ENCODE measurements at places on chromosomes 2 and 18.
A peak's percentile ranks its signal among the peaks of the same experiment; 100 is the strongest.

DNA sequence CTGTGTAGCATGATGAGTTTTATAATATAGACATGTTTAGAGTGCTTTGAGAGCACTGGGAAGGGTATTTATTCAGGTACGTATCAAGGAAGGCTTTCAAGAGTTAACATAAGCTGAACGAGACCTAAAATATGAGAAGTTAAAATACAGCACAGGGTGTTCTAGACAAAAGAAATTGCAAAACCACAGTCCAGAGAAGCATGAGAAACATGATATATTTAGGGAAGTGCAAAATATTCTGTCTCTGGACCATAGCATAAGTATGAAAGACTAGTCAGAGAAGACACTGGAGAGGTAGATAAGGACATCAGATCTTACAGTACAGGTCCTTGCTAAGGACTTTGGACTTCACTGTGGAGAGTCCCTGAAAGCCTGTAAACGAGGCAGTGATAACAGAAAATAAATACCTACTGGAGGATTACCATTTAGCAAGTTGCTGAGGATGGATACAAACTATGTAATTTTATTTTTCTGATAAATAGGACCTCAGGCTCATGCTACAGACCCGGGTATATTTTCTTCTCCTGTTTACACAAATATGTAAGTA is 43.7 kb downstream of the FSIP2 start:
- no peak for DNase-seq

DNA sequence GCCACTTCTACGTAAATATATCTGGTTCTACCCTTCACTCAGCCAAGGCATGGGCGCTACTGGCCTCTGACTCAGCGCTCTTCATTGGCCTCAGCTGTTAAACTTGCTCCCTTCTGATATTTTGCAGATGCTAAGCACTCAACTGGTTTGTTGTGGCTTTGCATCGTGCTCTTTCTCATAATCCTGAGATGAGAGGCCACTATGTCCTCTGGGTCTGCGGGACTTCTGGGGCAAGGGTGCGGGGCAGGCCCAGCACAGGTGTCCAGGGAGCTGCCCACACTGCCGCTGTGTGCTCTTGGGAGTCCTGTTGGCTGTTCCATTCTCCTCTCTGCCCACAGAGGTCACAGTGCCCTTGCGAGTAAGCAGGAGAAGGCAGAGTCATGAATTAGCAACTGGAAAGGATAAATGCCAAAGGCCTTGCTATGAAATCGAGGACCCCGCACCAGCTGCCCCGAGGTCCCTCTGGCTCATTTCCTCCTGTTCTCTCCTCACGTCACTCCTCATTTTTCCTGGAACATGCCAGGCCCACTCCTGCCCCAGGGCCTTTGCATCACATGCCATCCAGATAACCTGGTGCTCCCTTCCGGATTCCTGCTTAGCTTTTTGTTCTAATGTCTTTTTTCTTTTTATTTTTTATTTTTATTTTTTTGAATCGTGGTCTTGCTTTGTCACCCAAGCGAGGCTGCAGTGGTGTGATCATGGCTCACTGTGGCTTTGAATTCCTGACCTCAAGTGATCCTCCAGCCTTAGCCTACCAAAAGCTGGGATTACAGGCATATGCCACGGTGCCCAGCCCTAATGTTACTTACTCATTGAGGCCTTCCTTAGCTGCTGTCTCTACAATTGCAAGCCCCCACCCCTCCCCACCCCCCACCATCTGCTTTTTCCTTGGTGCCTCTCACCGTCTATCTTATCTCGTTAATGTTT is 34.9 kb upstream of the MAT2A start:
- DNase-seq, result peak; percentile 29

- peak; percentile 53 for DNase-seq
Measured at GRCh38 chr2:20172273-20173055, 52.5 kb downstream of the SDC1 start.

DNA sequence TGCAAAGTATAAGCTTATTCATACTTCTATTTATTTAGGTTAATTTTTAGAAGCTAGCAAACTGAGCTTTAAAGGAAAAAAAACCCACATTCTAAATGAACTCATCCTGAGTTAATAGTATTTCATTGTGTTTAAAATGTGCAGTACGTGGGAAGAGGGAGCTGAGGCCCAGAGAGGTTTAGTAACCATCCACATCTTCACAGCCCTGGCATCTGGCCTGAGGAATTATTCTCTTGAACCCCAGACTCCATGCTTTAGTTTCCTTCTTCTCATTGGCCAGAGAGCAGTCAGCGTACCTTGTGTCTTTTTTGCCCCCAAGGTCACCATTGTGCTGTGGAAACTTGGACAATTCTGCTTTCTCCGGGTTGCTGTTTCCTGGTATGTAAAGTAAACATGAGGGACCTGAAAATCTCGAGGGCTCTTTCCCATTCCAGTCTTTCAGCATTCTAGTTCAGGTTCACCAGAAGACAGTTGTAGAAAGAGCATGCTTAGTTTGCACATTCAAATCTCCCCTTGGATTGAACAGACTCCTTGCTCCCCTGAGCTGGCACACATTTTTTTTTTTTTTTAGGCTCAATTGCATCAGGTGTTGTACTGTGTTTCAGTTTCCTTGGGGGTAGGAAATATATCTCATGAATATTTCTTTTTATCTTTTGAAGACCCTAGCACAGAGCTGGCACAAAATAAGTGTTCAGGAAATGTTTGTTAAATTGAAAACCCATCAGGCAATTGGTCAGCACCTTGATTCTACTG is 81.4 kb downstream of the MYCN start:
- DNase-seq, result no peak

GRCh38 chr2:209314653-209315052 is 109.2 kb upstream of the MAP2 start:
- no peak for DNase-seq

DNA sequence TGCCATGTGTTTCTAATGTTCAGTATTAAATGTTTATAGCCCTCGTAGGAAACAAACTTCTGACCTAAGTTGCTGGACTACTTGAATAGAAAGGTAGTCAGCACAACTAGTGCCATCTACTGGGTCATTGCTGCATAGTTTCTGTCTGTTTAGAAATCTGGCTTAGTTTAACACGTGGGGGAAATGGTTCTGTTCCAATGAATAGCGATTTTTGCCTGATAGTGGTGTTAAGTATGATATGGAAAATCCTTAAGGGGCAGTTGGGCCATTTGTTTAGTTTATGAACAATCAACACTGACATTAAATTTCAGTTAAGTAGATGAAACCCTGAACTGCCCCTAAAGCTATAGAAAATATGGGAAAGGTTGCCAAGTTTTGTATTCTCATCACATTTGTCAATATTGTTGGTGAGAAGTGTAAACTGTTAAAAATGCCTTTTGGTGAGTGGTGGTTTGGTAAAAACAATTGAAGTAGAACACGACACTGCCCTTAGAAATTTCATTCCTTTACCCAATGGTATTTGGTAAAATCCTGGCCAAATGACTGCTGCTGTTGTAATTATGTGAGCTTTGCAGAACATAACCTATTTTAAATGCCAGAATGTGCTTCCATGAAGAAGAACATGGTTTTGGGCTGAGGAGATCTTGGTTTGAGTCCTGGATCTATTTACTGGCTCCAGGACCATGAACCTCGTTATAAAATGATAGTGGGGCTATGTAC is 13.2 kb downstream of the NABP1 start:
- peak; percentile 76 for DNase-seq

- no peak for DNase-seq
Measured at GRCh38 chr2:207133820-207134519, 31.8 kb downstream of the KLF7 start.

GRCh38 chr2:24073816-24074215 is 2.3 kb downstream of the SF3B6 start:
- DNase-seq, result no peak

GRCh38 chr2:33494155-33494779 is 17.8 kb downstream of the RASGRP3 start:
- no peak for DNase-seq

DNA sequence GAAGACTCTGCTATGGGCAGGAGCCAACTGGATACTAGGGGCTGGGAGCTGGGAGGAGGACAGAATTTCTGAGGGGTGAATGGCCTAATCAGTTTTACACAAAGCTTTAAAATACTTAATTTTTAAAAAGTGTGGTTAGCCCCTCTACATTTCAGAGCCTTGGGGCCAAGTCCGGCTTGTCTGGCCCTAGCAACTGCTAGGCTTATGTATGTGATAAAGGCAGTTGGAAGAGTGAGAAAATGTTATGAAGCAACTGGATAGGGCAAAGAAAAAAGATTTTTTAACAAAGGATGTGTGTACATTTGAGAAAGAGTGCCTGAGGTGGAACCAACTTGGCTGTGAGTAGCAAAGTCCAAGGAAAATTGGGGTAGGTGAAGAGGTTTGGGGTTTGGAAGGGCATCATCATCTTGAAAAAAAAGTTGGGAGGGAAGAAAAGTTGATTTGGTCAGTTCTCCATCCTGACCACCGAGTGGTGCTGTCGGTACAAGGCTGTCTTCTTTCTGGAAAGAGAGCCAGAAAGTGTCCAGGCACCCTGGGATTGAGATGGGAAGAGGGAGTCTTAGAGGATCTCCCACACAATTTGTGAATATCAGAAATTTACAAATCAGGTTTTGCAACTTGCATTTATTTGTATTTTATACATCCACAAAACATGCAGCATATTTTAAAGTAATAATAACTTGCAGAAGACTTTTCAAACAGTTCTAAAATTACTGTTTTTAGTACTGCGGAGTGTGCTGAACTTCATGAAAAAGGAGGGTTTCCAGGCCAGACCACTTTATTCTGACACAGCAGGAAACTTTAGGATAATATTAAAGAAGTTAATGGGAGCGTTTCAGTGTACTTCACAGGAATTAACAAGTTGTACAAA is 10.5 kb upstream of the CDK15 start:
- DNase-seq, result peak; percentile 46

DNA sequence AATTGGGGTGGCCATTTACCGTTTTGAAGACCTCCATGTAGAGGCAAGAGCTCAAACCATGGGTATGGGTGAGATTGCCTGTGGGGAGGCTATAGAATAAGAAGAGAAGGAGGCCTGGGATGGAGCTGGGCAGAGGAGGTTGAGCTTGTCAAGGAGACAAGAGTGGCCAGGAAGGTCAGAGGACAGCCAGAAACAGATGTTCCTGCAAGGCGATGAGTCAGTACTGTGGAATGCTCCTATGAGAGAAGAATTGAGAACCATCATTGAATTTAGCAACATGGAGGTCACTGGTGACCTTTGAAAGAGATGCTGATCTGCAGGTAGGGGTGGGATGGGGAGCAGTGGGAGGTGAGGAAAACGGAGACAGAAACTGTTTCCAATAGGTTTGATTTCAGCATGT is 3.5 kb downstream of the ACSL3 start:
- DNase-seq, result peak; percentile 17

GRCh38 chr2:143717536-143718168 is 588.4 kb downstream of the ARHGAP15 start:
- no peak for DNase-seq

DNA sequence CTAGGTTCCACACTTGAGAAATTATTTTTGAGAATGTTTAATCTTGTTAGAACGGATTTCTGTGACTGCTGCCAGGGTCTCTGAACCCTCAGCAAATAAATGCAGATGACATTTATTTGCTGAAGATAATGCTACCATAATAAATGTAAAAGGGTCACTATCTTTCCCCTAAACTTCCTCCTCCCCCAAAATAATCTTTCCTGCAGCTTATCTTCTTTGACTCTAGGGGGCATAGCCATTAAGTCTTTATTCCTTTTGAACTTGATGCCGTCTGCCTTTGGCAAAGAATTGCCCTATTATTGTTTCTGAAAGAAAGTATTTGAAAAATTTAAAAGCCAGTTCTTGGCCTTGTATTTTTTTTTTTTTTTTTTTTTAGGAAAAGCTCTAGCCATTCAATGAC is 63.6 kb upstream of the ACSL3 start:
- DNase-seq, result peak; percentile 38

- peak; percentile 18 for DNase-seq
Measured at GRCh38 chr2:181394741-181395437, 62.3 kb upstream of the ITGA4 start.

DNA sequence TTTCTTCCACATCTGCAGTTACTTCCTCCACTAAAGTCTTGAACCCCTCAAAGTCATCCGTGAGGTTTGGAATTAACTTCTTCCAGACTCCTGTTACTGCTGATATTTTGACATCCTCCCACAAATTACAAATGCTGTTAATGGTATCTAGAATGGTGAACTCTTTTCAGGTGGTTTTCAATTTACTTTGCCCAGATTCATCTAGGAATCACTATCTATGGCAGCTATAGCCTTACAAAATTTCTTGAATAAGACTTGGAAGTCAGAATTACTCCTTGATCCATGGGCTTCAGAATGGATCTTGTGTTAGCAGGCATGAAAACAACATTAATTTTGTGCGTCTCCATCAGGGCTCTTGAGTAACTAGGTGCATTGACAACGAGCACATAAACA is 19.9 kb downstream of the EPAS1 start:
- DNase-seq, result no peak

- DNase-seq, result no peak
Measured at GRCh38 chr2:109695290-109695689, 81.1 kb downstream of the SOWAHC start.

Measured in suppressor macrophage (primary cell).